ENCODE measurements at places on chromosomes 4 and X.

DNA sequence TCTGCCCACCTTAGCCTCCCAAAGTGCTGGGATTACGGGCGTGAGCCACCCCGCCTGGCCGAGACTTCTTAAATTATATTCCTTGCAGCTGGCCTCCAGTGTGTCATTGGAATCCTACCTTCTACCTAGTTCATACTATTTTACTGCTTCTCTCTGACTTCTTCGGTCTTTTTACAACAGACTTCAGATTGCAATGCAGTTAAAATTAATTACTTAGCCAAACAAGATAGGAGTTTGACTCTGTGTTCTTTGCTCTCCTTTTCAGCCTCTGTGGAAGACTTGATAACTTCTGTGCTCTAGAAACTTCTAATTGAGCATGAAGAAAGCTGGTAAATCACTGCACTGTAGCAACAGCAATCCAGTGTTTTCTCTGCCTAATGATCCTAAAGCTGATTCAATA lies 199.5 kb downstream of the GASK1B start:
- no peak for DNase-seq

- no peak for DNase-seq
Observed at GRCh38 chrX:1336331-1336943, at the start of gene IL3RA. IL3RA (plus strand) TSS chrX:1336785; CDS start chrX:1341766, 4,981 bp downstream.

GRCh38 chr4:24163314-24163713 lies 273.5 kb upstream of the PPARGC1A start:
- no peak for DNase-seq

DNA sequence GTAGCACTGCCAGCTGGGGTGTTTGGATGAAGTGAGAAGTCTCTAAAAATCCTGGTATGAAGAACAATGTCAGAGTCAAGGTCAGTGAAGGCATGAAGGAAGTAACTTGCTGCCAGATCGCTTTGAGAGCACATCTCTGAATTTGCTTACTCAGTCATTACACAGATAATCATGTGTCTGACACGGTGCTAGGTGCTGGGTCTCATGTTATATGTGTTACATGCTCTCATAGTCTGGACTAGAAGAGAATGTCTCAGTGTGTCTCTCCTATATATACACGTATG lies 337.9 kb downstream of the ARHGAP10 start:
- DNase-seq = no peak

DNA sequence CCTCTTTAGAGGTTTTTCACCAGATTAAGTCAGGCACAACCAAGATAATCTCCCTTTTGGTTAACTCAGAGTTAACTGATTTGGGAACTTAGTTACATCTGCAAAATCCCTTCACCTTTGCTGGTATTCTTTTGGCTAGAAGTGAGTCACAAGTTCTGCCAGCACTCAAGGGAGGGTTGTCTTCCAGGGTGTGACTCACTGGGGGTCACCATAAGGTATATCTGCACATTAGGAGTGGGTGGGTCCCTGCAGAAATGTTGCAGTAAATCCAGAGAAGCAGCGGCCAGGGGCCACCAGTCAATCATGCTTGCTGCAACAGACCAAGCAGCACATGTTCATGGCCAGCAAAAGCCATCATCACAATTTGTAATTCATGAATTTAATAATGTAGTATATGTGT lies 59.8 kb upstream of the MAML3 start:
- no peak for DNase-seq

DNA sequence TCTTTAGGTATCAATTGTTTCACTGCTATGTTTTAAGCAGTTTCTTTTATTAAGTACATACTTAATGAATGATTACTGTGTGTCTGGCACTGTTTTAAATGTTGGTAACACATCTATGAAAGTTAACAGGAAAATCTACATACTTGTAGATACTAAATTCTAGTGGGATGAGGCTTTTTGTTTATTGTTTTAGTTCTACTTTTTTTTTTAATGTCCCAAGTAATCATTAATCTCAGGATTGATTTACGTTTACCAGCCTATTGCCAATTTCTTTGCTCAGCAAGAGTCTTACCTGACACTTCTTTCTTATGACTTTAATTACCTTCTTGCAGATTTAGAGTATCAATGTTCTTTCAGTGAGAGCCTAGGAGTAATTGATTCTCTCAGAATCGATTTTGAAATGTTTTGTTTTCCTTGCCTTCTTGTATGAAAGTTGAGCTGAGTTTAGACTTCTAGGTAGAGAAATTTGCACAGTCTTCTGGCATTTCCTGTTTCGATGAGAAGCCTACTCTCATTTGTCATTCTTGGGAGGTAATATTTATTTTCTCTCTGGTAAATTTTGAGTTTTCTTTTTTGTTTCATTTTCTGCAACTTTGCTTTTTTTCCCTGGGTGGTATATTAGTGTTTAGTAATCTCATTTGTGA lies 235.2 kb upstream of the ANKRD50 start:
- DNase-seq = no peak

GRCh38 chr4:77073106-77073809 lies 2.5 kb downstream of the CCNI start:
- no peak for DNase-seq

- no peak for DNase-seq
Observed at GRCh38 chrX:149950681-149951080, 12.4 kb upstream of the EOLA2 start.

GRCh38 chr4:7817877-7818398 lies 121.7 kb downstream of the AFAP1 start:
- no peak for DNase-seq

DNA sequence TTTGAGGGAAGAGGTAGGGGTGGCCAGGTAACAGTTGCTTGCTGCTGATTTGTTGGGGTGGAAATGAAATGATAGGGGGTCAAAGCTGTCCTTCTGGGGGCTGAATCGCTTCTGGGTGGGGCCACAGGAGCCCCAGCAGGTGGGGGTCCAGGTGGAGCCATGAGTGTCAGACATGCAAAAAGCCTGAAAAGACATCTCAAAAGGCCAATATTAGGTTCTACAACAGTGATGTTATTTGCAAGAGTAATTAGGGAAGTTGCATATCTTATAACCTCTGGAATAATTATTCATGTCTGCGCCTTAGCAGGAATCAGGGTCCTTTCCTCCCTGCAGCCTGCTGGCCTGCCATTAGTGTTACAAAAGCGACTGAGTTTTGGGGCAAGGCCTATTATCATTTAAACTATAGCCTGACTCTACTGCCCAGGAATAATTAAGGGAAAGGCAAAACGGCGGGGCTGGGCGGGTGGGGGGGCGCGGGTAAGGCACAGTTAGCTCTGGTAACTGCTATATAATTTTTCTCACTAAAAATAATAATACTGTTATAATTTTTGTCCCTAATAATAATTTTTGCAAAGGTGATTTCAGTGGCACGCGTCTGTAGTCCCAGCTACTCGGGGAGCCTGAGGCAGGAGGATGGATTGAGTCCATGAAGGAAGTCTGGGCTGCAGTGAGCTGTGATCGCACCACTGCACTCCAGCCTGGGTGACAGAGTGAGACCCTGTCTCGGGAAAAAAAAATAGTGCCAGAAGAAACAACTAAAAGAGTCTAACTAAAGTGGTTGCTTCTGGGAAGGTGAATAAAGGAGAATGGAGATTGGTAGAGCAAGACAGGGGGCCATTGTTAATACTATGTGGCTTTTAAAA lies 145.7 kb downstream of the MAGEB17 start:
- no peak for DNase-seq

DNA sequence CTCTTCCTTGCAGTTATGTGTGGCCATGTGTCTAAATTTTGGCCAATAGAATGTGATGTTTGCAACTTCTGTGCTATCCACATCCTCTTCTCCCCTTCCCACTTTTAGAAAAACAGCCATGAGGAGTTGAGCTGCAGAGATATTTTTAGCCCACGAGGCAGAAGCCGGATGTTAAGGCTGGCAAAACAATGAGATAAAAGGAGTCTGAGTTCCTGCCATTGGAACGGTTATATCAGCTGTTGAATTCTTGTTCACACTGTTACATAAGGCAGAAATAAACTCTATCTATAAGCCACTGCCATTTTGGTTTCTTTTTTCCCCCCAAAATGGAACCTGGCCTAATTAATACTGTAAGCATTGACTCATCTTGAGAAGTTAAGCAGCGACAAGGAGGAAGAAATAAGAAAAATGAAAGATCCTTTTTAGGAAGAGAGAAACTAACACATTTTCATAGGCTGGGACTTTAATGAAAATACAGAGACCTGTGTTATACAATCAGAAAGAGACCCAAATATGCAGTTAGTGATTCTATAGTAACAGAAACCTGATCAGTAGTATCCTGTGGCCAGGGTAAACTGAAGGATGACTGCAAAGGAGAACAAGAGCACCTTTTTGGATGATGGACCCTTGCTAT lies 200.5 kb downstream of the INPP4B start:
- DNase-seq = no peak

GRCh38 chr4:75922588-75922987 lies 18.2 kb downstream of the NAAA start:
- DNase-seq = no peak
